HS-5 (cell line): ENCODE measurements at places on chromosomes 2 and 18.

DNA sequence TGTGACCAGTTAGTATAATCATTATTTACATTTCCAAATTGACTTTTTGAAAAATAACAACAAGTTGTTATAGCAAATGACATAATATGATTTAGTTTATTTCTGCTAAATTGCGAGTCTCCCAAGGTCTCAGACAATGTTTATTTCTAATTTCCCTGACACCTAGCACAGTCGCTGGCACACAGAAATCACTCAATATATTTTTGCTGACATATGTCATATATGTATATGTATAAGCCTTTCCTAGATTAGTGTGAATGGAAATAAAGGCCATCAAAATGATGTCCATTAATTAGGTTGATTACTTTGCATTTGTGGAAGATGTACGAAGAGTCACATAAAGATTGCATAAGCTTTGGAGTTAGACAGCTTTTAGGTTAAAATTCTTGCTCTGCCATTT lies 136.7 kb upstream of the CDH2 start:
- no peak for DNase-seq

DNA sequence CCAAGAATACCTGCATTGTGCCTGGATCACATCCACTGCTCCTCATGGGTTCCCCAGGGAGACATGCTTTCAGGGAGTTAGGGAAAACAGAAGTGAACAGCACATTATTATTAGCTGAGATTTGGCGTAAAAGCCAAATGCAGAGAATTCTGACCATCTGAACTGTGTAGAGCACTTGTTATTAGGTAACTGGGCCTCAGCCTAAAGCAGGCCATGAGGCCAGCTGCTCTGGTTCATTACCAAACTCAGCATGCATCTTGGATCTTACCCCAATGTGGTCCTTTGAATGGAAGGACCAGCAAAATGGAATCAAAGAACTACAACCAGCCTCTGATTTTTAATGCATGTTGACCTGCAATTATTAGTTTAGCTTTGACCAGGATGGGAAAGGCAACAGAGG lies 322.3 kb downstream of the KCNS3 start:
- DNase-seq: no peak

- DNase-seq: no peak
These were observed 30.6 kb downstream of the HS1BP3 start for GRCh38 chr2:20620271-20620681.

GRCh38 chr2:29063646-29064345 lies 10.5 kb downstream of the PCARE start:
- no peak for DNase-seq

- DNase-seq: no peak
These were observed 162.7 kb downstream of the KLHL29 start for GRCh38 chr2:23547725-23548124.

- DNase-seq: no peak
These were observed 3.5 kb downstream of the OBSL1 start for GRCh38 chr2:219567791-219568361.

DNA sequence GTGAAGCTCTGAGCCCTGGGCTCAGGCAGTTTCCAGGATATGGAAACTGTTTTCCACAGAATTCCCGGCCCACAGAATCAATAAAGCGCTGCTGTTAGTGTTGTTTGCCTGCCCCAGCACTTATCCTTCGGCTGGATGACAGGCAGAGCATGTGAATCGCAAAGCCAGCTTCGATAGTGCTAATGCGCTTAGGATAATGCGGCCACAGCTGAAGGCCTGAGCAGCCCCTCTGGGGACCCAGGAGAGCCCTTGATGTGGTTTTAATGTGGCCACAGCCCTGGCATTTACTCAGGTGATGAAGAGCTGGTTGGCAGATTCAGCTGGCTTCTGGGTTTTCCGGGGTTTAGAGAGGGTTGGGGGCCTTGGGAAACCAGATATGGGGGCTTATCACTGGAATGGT lies 23.7 kb downstream of the PCARE start:
- no peak for DNase-seq

GRCh38 chr2:197398913-197399312 lies 35.9 kb downstream of the SF3B1 start:
- DNase-seq: no peak

- DNase-seq: peak; percentile 88
These were observed 11.7 kb upstream of the MSH6 start for GRCh38 chr2:47771211-47771610.

DNA sequence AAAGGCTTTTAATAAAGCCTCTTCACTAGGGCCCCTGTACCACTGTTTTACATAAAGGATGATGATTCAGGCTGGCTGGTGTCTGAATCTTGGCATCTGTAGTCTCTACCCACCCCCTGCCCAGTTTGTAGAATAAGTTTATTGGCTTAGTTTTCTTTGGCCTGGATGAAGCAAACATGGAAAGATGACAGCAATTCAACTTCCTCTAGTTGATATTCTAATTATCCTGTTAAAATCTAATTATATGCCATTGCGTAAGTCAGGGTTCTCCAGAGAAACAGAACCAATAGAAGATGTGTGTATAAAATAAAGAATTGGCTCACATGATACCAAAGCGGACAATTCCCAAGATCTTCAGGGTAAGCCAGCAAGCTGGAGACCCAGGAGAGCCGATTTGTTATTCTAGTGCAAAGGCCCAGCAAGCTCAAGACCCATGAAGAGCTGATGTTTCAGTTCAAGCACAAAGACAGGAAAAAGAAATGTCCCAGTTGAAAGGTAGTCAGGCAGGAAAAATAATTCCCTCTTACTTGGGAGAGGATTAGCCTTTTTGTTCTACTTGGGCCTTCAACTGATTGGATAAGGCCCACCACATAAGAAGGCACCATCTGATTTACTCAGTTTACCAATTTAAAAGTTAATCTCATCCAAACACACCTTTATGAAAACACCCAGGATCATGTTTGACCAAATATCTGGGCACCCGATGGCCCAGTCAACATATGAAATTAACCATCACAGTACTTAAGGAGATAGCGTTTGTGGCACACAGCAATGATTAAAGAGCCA lies 82.6 kb upstream of the LYPD1 start:
- DNase-seq: no peak

DNA sequence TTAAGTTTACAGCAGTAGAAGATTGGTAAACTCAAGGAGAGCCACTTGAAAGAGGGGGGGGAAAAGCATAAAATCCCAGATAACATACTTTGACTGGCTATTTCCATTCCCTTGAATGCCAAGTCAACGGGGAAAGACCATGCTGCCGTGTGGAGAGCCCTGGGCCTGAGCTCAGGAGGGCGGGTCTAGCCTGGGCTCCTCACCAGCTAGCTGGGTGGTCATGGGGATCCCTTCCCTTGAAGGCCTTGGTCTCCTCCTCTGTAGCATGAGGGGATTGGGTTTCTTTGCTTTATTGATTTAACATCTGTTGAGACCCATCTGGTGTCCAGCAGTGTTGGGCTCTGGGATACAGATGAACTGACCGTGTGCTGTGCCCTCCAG lies 35.0 kb downstream of the TEX51 start:
- no peak for DNase-seq

- DNase-seq: no peak
These were observed 147.4 kb downstream of the MEIS1 start for GRCh38 chr2:66582104-66582986.

GRCh38 chr2:2859732-2860131 lies 517.9 kb downstream of the EIPR1 start:
- DNase-seq: no peak

GRCh38 chr18:58618822-58619595 lies 9.9 kb downstream of the ALPK2 start:
- DNase-seq: no peak

- DNase-seq: no peak
These were observed 227.4 kb upstream of the CDH7 start for GRCh38 chr18:65523461-65523860.

DNA sequence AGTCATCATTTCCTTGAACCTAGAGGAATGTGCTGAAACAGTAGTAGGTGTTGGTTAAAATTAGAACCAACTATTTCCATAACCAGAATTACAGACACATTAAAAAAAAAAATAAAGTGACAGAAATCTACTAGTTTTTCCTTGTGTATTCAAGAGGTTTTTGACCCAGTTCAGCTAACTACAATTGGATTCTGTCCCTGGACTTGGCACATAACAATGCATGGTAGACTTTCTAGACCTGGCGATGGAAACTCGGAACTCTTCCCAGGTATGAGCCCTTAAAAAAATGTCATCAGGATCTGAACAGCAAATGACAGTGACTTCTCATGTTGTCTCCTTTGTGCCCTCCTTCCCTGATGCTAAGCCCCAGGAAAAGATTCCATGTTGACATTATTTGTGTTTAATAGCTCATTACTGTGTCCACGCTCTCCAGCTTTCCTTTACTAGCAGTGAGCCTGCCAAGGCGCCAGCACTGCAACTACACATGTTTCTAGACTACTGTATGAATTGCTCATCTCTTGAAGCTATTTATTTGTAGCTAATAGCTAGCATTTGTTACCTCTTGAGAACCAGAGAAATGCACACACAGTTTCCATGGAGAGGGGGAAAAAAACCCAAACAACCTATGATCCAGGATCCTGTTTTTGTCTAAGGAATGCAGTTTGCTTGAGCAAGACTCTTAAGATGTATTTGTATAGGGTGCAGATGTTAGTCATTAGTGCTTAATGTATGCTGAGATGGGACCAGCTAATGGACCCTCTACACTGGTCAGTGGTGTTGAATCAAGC lies 148.5 kb downstream of the FMNL2 start:
- no peak for DNase-seq

GRCh38 chr18:70359071-70359470 lies 70.2 kb downstream of the SOCS6 start:
- no peak for DNase-seq

DNA sequence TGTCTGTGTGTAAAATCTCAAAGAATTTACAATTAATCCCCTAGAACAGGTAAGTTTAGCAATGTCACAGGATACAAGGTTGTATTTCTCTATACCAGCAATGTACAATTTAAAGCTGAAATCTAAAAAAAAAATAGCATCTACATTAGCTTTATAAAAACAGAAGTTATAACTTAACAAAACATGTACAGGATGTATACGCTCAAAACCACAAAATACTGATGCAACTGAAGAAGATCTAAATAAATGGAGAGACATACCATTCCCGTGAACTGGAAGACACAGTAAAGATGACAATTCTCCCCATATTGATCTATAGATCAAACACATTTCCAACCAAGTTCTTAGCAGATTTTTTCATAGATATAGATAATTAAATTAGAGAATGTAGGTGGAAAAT lies 17.5 kb upstream of the RANBP2 start:
- no peak for DNase-seq

DNA sequence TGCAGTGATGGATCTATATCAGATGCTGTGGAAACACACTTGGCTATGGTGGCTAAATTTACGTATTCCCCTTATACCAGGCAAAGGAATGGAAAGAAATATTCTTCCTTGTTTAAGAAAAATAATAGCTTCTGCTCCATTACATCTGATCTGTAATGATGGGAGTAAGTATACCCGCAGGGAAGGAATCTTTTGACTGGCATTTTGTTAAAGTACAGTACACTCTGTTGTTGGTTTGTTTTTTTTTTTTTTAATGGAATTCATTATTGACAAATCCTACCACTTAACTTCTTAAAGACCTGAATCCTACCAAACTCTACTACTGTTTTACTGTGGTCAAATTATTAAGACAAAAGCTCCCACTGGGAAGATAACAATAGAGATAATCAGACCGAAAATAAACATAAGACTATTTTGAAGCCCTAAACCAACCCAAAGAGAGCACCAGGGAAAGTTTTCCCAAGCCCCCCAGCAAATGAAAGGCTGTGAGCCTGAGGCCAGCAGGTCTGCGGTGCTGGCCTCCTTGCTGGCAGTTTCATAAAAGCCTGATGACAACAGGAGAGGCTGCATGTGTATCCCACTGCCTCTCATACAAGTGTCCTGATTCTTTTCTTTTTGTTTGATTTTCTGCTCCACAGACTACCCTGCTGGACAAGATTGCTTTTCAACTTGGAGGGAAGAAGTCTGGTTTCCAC lies 101.0 kb downstream of the SLC25A12 start:
- no peak for DNase-seq

GRCh38 chr2:234761910-234762309 lies 189.9 kb upstream of the SH3BP4 start:
- DNase-seq: no peak

DNA sequence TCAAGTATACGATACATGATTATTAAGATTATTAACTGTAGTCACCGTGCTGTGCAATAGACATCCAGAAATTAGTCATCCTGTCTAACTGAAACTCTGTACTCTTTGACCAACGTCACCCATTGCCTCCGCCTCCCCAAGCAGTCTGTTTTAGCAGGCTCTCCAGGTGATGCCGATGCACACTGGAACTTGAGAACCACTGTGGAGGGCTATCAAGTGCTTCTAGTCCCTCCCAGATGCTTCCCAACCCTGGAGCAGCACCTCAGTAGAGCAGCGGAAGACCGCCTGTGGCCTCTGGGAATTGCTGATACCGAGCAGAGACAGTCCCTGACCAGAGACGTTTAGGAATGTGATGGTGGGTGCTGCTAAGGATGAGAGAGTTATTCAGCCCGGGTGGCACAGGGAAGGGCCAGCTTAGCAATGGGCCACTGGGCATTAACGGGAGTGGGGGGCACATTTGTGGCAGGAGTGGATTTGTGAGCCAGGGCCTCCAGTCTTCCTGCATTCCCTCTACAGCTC lies 50.7 kb downstream of the LIPG start:
- no peak for DNase-seq

DNA sequence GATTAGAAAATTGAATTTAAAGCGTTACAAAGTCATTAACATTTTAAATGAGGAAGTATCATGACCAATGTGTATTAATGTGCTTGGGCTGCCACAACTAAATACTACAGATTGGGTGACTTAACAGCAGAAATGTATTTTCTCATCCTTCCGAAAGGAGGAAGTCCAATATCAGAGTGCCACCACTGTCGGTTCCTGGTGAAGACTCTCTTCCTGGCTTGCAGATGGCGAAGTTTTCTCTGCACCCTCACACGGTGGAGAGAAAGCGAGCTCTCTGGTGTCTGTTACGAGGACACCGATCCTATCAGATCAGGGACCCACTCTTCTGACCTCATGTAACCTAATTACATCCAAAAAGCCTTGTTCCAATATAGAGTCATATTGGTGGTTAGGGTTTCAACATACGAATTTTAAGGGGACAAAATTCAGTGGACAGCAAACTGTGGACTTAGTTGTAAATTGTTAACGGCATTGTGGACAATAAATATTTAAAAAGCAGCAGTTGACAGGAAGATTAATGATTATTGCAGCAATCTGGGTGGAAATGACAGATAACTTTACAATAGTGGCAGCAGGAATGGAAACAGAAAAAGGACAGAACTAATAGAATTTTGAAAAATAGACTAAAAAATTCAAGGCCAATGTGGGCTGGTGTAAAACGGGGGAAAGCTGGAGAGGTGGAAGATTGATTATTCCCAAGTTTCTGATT lies 35.1 kb upstream of the CYRIA start:
- no peak for DNase-seq

- no peak for DNase-seq
These were observed 74.1 kb upstream of the FOSL2 start for GRCh38 chr2:28318462-28319117.

- DNase-seq: no peak
These were observed 232.7 kb upstream of the MAP2 start for GRCh38 chr2:209191139-209191538.
